Smooth muscle cell of the pulmonary artery (primary cell): ENCODE measurements at places on chromosomes 16 and 17. TPM values are rescaled to one million over a fixed set of nuclear protein-coding genes. Genes with fewer than 3 reads are reported as not detected.

CA4 gene
- total RNA-seq = not detected in 2 replicates

TP53TG3B gene
- total RNA-seq = not detected in 2 replicates

TBC1D3C gene
- 0.39 TPM in 1 of 2 replicates, not detected in the other for total RNA-seq

CBFA2T3 gene
- total RNA-seq = not detected in 2 replicates

MMP28 gene
- total RNA-seq = 0.65 and 1.8 TPM in 2 replicates

SGF29 gene
- 5.3 and 11.7 TPM in 2 replicates for total RNA-seq

PRAC1 gene
- not detected in 2 replicates for total RNA-seq

TAT gene
- not detected in 2 replicates for total RNA-seq

NETO2 gene
- 26.4 and 150 TPM in 2 replicates for total RNA-seq
